ENCODE measurements at places on chromosomes 5 and 9.

GRCh38 chr9:122138560-122139268 is 20.9 kb downstream of the NDUFA8 start:
- DNase-seq, result no peak

- no peak for DNase-seq
Observed at GRCh38 chr9:78680196-78680595, 383.3 kb downstream of the PSAT1 start.

DNA sequence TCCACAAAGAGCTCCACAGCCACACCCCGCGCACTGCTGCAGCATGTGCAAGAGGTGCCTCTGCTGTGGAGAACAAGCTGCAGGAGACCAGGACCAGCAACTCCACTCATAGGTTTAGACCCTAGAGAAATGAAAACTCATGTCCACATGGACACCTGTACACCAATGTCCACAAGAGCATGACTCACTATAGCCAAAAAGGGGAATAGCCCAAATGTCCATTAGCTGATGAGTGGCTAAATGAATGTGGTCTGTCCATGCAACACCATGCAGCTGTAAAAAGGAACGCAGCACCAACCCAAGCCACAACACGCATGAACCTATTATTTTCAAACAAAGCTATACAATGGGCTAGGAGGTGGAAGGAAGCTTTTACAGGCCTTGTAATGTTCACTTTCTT is 18.1 kb downstream of the DYNC2I2 start:
- no peak for DNase-seq

GRCh38 chr5:118220556-118221195 is 767.7 kb downstream of the DTWD2 start:
- DNase-seq, result no peak

DNA sequence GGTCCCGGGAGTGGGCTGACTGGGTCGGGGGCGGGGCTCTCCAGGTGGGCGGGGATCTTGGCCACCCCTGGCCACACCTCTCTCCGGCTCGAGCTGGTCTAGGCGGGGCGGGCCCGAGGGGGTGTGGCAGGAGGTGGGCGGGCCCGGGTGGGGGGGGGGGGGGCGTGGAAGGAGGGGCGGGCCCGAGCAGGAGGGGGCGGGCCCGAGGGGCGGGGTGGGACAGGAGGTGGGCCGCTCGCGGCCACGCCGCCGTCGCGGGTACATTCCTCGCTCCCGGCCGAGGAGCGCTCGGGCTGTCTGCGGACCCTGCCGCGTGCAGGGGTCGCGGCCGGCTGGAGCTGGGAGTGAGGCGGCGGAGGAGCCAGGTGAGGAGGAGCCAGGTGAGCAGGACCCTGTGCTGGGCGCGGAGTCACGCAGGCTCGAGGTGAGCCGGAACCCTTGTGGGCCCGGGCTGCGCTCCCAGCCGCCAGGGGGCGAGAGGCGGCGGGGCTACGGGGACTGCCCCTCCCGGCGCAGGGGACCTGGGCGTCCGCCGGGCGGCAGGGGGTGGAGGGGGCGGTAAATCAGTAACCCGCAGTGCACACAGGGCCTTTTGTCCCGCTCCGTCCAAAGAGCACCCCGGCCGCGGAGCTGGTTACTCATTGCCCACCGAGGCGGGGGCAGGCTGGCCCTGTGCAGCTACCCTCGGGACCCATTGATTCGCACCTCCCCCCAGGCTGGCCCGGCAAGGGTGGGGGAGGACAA is at the start of gene FGFR4:
Gene FGFR4 (plus strand): TSS at position 262 of the 744 bp plus-strand sequence. CDS start 2,688 bp downstream, outside the sequence.
- DNase-seq, result no peak

- no peak for DNase-seq
Observed at GRCh38 chr5:113387844-113388243, 46.9 kb downstream of the TSSK1B start.

DNA sequence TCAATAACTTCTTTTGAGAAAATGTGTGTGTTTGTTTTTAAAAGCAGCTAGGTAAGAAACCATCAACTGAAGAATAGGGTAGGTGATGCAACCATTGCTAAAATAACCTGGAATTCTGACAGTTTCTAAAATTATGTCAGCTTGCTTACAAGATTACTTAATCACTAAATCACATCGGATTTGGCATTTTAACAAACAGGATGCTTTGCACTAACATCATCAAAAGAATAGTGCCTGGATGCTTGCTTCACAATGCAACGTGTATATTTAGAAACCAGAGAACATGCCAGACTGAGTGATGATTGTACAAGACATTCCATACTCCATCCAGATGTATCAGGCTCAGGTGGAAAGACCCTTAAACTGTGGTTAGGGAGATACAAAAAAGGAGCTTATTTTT is 43.9 kb downstream of the PAM start:
- DNase-seq, result no peak

GRCh38 chr5:54090495-54091120 is 219.8 kb downstream of the ARL15 start:
- no peak for DNase-seq

GRCh38 chr5:89338935-89339334 is 456.0 kb upstream of the MEF2C start:
- no peak for DNase-seq

- no peak for DNase-seq
Observed at GRCh38 chr5:75648712-75649111, 37.5 kb downstream of the ANKDD1B start.

- no peak for DNase-seq
Observed at GRCh38 chr5:76473661-76474060, 70.6 kb downstream of the IQGAP2 start.

DNA sequence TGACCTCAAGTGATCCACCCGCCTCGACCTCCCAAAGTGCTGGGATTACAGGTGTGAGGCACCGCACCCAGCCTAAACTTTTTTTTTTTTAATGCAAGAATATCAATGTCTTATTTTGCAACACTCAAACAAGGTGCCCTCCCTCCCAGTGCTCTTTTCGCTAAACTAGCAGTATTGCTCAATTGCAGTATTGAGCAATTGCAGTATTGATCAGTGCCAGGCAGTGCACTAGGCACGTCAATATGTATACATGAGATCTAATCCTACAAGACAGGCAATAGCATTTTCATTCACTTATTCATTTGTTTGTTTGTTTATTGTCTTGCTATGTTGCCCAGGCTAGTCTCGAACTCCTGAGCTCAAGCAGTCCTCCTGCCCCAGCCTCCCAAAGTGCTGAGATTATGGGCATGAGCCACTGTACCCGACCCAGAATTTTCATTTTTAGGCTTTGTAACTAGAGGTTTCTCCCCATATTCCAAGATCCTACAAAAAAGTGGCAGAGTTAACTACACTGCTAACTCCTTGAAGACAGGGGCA is 94.5 kb downstream of the TTLL11 start:
- no peak for DNase-seq

- no peak for DNase-seq
Observed at GRCh38 chr9:120918931-120919842, 7.4 kb downstream of the TRAF1 start.

DNA sequence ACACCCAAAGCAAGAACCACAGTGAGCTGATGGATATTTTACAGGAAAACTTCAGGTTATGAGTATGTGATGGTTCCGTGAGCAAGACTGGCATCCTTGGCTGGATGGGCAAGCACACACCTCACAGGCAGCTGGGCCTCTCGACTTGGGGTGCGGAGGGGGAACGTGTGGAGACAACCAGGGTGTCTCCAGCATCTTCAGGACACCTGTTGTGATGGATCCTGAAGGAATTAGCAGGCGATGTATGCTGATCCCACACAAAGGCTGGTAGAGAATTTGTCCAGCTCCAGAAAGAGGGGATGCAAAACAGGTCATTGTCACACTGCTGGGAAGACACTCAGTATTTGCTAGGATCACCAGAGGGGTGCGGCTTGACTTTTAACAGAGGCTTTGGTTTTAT is 42.7 kb downstream of the SECISBP2 start:
- no peak for DNase-seq

DNA sequence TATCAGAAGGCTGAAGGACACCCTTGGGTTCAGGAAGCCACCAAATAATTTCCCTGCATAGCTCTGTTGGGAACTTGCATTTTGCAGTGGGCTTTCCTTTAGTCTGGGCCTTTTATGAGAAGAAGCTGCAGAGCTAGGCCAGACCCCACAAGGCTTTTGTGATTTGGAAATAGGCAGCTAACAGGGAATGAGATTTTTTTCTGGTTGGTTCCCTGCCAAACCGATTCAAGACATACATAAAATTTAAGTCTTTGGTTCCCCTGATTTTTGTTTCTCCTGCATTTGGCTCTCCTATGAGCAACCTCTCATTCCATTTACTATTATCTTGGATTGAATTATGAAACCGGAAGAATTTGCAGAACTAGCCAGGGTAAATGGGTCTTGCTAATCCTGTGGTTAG is 81.5 kb upstream of the PTCH1 start:
- DNase-seq, result no peak

DNA sequence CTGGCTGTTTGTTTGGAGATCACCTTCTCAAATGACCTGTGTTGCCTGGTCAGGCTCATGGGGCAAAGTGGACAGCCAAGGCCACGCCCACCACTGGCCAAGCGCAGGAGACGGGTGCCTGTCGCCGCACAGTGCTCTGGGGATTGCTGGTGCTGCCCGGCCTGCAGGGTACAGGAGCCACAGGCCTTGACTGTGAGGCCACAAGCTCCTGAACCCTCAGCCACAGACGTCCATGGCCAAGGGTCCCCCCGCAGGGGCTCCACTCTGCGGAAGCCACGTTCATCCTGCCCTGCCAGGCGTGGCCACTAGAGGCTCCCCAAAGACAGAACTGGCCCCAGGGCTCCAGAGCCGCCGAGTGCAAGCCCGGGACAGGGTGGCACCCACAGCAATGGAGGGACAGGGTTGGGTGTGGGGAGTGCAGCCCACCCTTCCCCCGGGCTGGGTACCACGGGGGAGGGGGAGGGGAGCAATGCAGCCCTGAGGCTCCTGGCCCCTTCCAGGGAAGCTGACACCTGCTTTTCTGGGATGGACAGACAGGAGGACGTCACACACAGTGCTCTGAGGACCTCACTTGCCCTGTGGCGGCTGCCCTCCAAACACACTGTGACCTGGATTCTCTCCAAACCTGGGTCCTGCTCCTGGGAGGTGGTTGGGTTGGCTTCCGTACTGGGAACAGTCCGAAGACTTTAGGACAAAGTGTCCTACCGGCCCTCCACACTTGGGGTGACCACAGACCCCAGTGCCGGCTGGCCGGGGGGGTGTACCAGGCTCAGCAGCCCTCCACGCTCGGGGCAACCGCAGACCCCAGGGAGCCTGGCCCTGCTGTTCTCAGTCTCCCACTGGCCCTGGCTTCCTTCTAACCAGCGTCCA is 21.5 kb downstream of the TPPP start:
- peak; percentile 90 for DNase-seq

GRCh38 chr9:10835791-10836463 is 223.1 kb upstream of the PTPRD start:
- DNase-seq, result no peak

DNA sequence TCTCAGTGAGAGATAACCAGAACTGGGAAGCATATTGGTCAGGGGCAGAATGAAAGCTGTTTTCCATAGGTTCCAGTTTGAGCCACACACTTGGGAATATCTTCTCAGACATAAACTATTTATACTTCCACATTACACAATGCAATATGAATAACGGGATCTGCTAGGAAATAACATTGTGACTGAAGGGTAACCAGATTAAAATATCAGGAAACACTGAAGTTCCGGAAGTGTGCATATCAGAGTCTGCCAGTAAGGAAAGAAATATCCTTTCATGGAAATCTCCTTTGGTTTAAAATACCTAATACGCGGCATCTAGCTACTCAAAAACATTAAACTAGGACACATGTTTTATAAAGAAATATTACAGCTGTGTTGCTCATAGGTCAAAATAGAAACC is 56.3 kb downstream of the ST8SIA4 start:
- DNase-seq, result no peak

Data from globus pallidus (tissue), 1 donor.